ENCODE measurements at places on chromosomes 5 and 9.

GRCh38 chr5:135405082-135405481, 6.1 kb upstream of the MACROH2A1 start:
- DNase-seq: no peak

- no peak for DNase-seq
These were observed 25.0 kb upstream of the CEP78 start for GRCh38 chr9:78210841-78211301.

GRCh38 chr5:181261320-181262049, 542 bp upstream of the TRIM52 start:
- no peak for DNase-seq

- DNase-seq: peak; percentile 80
These were observed 2.3 kb downstream of the DENND4C start for GRCh38 chr9:19232823-19233194.

GRCh38 chr9:111037356-111037707, 938 bp downstream of the LPAR1 start:
- no peak for DNase-seq

DNA sequence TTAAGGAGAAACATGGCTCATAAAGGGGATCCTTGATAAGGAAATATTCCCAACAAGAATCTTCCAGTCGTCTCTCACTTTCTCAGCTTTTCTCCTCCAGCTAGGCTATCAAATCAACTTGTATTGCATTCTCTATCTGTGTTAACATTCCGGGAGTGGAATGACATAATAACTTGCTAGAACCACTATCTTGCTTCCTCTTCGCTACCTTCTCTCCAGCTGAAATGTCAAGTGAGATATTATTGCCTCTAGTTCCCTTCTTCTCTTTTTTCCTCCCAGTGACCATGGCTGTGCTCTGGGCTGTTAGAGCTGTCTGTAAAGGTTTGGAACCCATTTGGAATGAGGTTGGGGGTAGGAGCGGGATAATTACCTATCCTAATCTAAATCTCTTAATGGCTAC, 1329.5 kb upstream of the WWC1 start:
- DNase-seq: no peak
